CMK (cell line): ENCODE measurements at places on chromosomes 11 and 22.

DNA sequence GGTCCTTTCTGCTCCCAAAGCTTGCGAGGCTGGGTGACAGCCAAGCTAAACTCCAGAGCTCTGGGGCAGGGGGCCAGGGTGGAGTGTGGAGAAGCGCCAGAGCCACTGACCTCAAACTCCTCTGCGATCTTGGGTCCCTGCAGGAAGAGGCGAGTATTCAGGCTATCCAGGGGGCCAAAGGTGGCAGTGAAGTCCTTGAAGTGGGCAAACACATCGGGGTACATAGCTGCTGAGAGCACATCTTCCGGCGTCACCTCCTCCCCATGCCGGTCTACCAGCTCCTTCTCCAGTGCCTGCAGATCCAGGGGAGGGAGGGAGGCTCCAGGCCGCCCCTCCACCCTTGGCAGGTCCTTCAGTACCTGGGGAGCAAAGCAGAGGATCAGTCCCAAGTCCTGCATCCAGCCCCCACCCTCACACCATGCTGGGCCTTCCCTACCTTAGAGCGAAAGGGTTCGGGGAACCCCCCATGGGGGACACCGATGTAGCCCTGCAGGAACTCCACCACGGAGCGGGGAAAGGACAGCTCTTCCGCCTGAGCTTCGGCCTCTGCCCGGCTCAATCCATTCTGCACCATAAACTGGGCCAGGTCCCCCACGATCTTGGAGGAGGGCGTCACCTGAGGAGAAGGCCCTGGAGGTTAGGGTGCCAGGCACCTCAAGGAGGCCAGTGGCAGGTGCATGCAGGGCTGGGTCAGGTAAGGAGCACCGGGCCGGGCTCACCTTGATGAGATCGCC, 6.4 kb downstream of the RCE1 start:
- DNase-seq, result no peak

- no peak for DNase-seq
Measured at GRCh38 chr11:43516316-43516850, 157.7 kb downstream of the TTC17 start.

DNA sequence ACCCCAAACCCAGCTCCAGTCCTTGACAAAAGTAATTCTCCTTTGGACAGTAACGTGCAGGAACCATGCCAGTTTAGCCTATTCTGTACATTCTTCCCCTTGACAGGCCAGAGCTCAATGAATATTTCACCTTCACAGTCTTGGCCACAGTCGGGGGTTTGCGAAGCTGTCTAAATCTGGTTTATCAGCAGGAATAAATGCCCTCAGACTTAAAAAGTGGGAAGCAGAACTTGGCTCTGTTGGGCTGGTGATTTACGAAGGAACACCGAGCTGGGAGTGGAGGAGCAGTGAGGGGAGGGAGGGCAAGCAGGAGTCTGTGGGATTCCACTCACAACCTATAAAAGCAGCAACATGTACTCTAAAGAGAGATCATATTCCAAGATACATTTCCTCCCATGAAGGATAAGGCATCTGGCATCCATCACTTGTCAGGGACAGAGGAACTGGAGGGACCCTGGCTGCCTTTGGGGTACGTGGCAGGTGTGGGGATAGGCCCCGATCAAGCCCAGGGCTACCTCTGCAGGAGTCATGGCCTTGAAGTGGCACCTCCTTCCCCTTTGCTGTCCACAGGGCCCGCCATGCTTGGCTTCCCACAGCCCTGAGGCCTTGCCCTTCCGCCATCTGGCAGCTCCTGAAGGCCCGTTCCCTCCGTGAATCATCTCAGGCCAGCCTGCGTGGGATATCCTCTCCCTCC, 154.3 kb downstream of the ADAMTS15 start:
- no peak for DNase-seq

DNA sequence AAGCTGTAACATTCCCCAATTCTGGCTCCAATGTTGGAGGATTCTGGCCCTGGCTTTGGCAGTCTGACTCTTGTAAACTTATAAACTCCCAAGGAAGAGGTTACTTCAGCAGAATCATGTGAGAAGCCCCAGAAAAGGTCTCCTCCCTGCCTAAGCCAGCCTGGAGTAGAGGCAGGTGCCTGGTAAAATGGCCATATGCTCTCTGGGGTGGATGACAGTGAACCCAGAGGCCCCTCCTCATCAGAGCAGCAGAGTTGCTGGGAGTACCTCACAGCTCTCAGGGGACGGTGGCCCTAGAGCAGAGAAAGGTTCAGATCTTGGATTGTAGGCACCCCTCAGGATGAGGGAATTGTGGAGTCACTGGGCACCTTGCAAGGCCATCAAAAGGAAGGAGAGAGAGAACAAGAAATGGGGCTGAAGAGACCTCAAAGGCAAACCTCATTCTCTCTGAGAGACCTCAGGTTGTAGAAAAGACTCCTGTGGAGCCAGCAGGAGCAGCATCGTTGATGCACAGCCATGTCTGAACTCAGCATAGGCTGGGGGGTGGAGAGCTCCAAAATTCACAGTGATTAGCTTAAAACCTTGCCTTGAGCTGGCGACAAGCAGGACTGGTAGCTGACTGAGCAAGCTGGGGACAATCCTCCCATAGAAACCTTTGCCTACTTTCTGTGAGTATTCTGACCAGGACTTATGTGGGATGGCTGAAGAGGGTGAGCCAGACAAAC, 4.9 kb upstream of the P2RY6 start:
- no peak for DNase-seq

GRCh38 chr11:10659339-10660216, 34.0 kb downstream of the IRAG1 start:
- DNase-seq, result no peak

GRCh38 chr11:48669146-48669545, 180.6 kb downstream of the OR4A47 start:
- no peak for DNase-seq

- no peak for DNase-seq
Measured at GRCh38 chr11:44561275-44561805, 4.1 kb upstream of the CD82 start.

- DNase-seq, result no peak
Measured at GRCh38 chr11:76708972-76709660, 38.6 kb upstream of the LRRC32 start.
